Thoracic aorta (tissue), 2 donors: ENCODE measurements at places on chromosomes 2 and 18. TPM values are rescaled to one million over a fixed set of nuclear protein-coding genes. Genes with fewer than 3 reads are reported as not detected.

- no peak for DNase-seq
These were observed 313.1 kb downstream of the PDE11A start for GRCh38 chr2:177759443-177759842.

- no peak for DNase-seq
These were observed 169.5 kb downstream of the SRBD1 start for GRCh38 chr2:45441571-45441970.

- no peak for DNase-seq
These were observed 284.4 kb upstream of the RGPD4 start for GRCh38 chr2:107542314-107542740.

DNA sequence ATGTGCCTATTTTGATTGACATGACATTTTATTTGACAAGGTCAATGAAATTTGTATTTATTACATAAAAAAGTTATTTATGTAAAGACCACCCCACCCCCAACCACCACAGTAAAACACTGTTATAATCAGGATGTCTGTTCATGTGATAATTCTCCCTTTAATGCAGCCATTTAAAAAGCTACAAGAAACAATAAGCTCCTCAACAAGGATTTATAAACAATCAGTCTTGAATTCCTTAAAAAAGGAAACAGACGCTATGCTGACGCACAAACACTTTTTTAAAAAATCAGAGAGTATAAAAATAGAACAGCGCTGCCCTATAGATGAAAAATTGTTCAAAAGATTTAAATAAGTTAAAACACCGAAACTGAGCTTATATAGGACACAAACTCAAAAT, 102.2 kb downstream of the SOS1 start:
- no peak for DNase-seq

- DNase-seq, result no peak
These were observed 125.5 kb downstream of the PLCL1 start for GRCh38 chr2:197929886-197930227.

DNA sequence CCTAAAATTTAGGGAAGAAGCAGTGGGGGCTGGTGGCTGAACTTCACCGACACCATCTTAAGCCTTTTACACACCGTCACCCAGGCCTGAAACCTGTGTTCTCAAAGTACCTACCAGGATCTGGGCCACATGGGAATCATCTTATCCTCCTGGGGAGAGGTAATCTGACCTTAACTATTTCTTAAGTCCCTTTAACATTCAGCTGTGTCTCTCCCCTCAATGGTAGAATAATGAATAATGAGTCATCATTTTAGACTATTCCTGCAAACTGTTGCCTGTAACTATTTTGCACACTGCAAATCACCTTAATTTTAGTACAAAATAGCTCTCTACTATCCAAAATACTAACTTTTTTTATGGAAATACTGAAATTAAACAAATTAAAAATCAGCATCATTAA, 149.4 kb upstream of the KLF7 start:
- DNase-seq, result no peak

GRCh38 chr2:9211496-9211895, 4.9 kb downstream of the ASAP2 start:
- no peak for DNase-seq

DNA sequence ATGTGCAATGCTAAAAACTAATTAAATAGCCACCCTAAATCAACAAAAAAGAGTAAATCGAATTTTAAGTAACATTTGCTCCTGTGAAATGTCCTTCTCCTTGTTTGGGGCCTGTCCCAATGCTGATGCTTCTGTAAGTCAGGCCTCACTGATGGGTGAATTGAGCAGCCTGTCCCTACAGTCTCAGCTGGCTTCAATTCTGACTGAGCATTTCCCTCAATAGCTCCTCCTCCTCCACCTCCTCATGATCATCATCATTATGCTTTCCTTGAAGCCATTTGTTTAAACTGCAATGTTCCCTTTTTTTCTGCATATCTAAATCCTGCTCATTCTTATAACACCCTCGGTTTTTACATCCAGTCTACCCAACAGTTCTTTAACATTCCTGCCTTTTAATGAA, 137.2 kb upstream of the CELF4 start:
- DNase-seq, result no peak

DNA sequence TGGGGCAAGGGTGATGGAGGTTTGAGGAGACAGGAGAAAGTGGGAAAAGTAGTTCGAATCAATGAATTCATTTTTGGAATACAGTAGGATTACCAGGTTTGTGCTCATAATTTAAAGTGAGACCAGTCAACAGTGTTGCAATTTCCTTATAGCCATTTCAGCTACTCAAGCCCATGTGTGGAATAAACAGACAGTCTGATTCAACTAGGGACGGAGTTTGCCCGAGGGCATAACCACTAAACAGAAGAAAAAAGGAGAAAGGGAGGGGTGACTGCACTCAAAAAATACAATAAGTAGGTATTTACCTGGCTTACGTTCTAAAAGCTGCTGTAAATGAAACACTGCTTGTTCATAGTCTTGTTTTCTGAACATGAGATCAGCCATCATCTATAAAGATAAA, 55.2 kb downstream of the TTC21B start:
- DNase-seq, result no peak

DNA sequence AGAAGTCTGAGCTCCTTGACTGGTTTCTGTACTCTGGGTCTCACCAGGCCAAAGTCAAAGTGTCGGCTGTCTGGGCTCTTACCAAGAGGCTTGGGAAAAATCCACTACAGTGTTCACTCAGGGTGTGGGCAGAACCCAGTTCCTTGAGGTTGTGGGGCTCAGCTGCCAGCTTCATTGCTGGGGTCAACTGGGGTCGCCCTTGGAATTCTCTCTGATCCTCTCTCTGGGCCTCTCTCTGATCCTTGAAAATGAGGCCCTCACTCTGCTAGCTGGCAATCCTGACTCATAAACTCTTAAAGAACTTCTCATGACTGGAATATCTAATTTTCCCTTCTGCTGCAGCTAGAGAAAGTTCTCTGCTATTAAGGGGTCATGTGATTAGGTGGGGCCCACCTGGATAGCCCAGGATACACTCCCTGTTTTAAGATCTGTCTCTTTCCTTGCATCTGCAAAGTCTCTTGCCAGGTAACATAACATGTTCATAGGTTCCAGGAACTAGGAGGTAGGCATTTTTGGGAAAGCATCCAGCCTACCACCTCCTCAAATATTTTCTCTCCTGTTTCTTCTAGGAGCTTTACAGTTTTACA, 66.3 kb downstream of the SP110 start:
- DNase-seq, result no peak

- DNase-seq, result no peak
These were observed 38.5 kb downstream of the SFT2D3 start for GRCh38 chr2:127739800-127740199.

DNA sequence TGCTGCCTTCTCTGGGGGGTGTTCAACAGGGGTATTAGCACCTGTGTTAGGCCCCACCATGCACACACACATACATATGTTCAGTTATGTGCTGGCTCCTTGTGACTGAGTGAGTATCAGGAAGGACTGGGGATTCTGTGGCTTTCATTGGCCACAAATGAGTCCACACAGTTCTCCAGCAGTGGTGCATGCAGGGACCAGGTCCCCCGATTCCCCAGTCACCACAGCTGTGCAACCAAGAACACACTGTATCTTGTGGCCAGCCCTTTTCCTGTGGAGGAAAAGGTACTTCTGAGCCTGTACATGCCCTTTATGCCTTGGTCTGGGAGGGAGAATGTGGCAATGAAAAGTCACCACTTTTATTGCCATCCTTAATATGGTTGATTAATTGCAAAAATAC, 74.9 kb upstream of the KLF7 start:
- no peak for DNase-seq

DNA sequence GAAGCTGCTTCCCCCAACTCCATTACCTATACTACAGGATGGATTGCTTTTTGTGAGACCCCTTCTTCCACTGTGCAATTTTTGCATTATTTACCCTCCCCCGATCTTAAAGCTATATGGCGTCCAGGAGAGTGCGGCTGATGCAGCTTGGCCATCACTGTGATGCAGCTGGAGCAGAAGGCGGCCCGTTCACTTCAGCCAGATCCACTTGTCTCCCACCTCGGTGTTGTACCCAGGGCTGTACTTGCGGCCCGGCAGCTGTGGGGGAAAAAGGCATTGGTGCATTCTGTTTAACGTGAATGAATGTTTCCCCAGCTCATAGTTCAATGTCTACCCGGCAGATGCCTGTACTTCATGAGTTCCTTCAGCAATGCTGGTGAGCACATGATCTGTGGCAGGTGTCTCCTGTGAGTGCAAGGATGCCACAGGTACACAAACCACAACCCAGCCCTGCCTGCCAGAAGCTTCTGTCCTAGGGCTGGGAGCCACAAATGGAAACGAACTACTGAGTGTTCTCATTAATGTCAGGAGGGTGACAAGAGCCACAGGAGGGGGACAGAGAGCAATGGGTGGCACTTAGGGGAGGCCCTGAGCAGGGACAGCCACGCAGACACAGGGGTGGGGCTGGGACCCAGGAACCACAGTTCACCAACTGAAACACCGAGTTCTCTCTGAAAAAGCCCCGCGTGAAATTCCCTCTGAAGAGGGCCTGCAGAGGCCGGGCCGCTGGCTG, 64.0 kb downstream of the NDUFA10 start:
- no peak for DNase-seq

- no peak for DNase-seq
These were observed 6.6 kb downstream of the DSG2 start for GRCh38 chr18:31504455-31505147.

- no peak for DNase-seq
These were observed 12.6 kb upstream of the NCK2 start for GRCh38 chr2:105732101-105732500.

DNA sequence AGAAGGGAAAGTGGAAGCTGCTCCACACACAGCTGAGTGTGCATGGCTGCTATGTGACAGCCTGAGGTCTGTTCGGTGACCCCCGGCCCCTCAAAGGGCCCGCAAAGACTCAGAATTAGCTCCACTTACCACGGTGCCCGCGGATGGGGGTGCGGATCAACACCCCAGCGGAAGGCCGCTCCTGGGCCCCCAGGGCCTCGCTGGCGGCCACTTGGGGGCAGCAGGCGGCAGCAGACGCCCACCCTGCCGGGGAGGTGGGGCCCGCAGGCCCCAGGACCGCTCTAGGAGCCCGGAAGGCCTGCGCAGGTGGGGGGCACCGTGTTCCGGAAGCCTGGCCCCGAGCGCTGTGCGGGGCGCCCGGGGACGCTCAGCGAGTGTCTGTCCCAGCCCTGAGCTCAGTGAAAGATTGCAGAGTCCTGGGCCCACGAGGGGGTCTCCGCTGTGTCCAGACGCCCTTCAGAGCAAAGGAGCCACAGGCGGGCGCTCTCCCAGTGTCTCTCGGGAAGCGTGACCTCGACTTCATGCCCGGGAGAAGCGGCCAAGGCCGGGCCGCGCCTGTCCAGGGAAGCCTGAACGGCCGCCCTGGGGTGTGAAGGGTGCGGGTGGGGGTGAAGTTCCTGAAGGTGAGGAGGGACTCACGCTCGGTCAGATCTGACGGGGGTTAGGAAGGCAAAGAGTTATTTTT, 118.7 kb downstream of the VAPA start:
- no peak for DNase-seq

GRCh38 chr2:209986415-209986814, 16.0 kb upstream of the RPE start:
- DNase-seq, result no peak

DNA sequence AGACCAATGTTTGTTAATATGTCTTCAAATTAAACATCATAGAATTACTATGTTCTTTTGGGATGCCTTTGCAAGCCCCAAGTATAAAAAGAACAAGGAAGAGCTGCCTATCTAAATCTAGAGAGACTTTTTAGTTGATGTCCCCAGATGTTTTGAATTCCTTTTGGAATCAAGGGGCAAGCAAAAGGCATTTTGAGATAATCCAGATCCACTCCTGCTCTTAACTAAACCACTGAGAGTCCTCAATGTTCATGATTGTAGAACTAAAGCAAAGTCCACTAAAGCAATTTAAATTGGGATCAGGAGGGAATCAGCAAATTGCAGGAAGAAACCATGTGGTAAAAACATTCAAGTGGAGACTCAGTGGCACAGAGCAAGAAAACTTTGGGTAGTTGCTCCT, 558.5 kb upstream of the VRK2 start:
- no peak for DNase-seq

DNA sequence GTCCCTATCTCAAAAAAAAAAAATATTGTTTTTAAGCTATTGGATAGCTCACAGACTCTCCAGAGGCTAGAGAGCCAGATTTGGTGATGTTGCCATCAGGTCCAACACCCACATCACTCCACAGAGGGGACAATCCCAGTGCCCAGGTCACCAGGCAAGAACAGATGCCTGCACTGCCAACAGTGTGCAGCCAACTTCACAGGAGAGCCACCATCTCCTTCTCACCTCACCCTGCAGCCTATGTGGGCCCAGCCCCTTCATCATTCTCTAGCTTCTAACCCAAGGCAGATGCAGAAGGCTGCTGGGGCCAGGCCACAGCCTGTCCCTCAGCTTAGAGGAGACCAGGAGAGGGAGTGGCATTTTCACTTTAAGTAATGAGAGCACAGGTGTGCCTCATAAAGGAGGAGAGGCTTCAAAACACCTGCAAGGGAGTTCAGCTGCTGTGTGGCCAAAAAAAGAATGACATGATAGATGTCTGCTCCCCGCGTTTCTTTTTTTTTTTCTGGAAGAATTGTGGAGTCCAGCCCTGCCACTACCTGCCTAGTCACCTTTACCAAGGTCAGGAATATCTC, 98.0 kb upstream of the ZSWIM2 start:
- DNase-seq, result no peak

Gene TMEM37
- total RNA-seq, result 12.3 TPM

Gene VIT
- total RNA-seq, result 31.4 TPM

Gene LHCGR
- total RNA-seq, result not detected

Gene OR6B2
- not detected for total RNA-seq

Gene MARCHF4
- 0.14 TPM for total RNA-seq

Gene CYRIA
- total RNA-seq, result 12.5 TPM

Gene TCF7L1
- 8.3 TPM for total RNA-seq

Gene CCL20
- 12.1 TPM for total RNA-seq
